ENCODE measurements at places on chromosomes 12 and 14.

GRCh38 chr12:131795064-131795463 is 33.1 kb upstream of the MMP17 start:
- no peak for DNase-seq

DNA sequence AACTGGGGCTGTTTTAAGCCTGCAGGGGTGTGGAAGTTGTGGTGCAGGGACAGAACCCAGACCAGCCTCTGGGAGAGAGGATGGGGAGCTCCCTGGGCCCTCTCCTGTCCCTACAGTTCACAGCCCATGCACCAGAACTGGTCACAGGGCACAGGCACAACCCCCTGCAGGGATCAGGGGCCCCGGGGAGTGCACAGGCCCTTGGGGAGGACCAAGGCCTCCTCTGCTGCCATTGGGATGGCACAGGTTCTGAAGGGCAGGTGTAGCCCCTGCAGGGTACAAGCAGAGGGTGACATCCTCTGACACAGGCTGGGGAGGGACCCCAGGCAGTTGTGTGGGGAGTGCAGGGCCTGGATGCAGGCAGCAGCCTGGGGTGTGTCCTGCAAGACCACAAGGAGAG is 66.4 kb upstream of the SFSWAP start:
- no peak for DNase-seq

- no peak for DNase-seq
Measured at GRCh38 chr14:100060760-100061159, 4.5 kb upstream of the EVL start.

- DNase-seq: no peak
Measured at GRCh38 chr12:119781804-119782203, 95.3 kb downstream of the CIT start.

GRCh38 chr14:95518045-95518751 is 1.7 kb upstream of the SYNE3 start:
- DNase-seq: no peak

DNA sequence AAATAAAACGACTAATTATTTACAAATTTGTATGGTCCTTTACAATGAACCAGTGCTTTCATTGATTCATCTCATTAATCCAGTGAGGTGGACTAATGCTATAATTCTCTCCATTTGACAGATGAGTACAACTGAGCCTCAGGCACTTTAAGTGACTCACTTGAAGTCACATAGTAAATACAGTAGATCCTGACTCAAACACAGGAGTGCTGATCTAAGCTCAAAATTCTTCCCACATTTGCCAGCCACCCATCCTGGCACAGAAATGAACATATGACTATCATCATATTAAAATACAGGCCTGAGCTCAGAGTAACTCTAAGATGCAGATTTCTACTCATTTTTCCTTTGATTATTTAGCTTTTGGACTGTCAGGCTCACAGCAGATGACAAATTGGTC is 30.6 kb downstream of the SLC16A7 start:
- DNase-seq: no peak

DNA sequence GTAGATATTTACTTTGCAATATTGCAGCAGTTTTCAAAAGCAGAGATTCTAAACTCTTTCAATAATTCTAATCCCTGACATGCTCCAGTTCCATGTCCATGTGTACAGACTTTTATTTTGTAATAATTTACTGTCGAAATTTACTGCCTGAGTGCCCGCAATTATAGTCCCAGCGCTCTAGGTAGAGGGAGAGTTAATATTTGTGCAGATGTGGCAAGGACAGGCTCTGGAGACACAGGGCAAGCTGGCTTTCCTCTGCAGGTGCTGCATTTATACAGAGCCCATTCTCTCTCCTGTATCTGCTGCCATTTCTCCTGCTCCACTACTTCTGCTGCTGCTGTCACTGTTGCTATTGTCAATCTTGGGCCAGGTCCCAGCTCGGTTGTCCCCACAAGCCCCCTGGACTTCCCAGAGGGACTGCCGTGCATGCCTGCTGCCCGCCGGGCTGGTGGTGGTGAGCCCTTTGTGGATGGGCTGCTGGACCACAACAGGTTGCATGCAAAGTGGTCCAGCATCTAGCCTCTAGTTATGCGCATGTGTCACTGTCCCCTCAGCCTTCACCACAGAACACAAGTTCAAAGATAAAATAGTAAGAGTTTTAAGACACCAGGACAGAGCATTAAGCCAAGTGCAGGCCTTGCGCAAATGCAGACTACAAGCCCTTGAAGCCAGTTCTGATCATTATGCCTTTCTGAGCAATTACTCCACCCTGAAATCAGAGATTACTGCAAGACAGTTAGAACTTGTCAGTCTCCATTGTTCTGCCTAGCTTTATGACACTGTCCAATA is 40.8 kb upstream of the CSRP2 start:
- DNase-seq: no peak

DNA sequence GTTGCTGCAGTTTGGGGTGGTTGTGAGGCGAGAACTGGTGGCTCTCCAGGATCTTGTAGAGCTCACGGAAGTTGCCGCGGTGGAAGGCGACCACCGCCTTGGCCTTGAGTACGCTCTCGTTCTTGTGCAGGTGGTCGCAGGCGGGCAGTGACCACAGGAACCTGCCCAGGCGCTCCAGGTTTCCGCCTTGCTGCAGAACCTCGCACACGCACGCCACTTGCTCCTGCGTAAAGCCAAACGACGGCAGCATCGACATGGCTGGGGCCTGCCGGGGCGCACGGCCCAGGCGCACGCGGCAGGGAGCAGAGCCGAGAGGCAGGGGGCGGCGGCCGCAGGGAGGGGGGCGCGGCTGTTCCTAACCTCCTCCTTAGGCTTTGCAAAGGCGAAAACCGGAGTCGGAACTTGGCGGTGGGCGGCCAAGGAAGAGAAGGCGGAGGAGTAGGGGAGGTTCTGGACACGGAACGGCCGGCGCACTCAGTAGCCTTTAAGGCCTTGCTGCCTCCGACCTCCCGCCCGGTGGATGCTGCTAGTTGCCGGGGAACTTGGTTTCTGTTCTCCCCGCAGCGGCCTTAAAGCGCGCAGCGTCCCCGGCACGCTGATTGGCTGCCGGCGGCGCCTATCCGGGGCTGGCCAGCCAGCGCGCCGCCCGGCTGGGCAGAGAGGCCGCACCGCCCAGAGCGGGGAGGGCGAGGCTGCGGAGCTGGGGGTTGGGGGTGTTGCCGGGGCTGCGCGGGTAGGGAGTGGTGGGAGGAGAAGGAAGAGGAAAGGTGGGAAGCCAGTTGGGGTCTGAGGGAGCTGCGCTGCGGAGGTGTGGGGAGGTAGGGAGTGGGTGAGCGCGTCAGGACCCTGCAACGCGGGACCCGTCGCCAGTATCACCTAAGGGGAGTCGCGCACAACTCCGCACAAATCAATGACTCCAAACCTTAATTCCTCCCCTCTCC is at the start of gene SIX1:
Gene SIX1 (minus strand): TSS at position 544 of the 941 bp plus-strand sequence. CDS start 288 bp downstream, at position 256.
- DNase-seq: no peak

GRCh38 chr14:99794151-99794780 is 1.1 kb downstream of the EML1 start:
- DNase-seq: no peak

DNA sequence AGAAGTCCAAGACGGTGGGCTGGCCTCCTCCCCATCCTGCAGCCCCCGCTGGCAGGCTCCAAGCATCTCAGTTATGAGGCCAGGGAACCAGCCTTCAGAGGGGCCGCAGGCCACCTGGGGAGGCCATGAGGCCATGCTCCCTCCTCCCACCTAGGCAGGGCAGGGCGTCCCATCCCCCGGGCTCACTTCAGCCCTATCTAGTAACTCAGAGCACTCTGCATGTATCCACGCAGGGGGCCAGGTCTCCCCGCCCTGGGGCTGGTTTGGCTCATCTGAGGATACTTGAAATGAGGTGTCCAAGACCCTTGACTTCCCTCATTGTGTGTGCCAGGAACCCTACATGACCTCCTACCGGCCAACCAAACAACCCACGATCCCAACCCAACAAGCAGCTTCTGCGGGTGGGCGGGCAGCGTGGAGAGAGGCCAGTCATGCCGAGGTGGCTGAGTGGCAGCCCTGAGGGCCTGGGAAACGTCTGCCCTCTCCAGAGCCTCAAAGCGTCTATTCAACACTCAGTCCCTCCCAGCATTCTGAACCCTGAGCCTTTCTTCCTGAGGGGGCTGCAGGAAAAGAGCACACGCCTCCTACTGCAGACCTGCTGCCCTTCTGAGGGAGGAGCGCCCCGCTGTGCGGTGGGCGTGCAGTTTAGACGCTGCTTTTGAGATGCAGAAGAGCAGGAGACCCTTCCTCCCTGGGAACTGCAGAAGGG is 16.8 kb downstream of the ISCA2 start:
- no peak for DNase-seq

GRCh38 chr12:1618489-1618888 is 10.5 kb upstream of the WNT5B start:
- DNase-seq: no peak

- no peak for DNase-seq
Measured at GRCh38 chr14:43418324-43418723, 1088.8 kb downstream of the FSCB start.

DNA sequence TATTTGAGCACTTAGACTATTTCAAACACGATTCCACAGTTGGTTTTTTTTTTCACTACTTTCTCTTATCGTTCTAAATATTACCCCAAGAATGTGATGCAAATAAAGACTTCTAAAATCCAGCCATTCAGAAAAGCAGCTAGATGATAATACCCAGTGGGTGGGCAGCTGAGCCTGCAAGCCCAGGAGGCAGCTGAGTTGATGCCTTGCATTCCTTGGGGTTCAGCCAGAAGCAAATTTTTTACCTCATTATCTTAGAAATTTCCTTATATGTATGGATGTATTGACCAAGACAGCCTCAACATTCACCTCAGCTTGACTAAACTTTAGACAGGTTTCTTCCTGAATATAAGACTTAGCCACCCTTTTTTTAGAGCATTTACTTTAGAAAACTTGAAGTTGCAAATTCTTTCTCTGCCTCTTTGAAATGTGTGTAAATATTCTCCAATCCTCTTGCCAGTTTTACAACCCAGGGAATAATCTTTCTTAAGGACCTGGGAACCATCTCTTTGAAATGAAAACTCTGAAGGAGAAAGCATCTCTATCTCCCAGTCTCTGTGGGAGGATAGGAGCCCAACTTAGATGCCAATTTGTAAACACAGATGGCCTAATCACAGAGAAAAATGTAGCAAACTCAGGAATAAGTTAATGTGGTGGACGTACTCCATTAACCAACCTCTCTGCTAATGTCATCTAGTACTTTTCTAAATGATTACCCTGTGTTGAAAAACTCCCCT is 52.2 kb upstream of the ANP32D start:
- no peak for DNase-seq

GRCh38 chr12:132921685-132922084 is 34.3 kb upstream of the CHFR start:
- DNase-seq: no peak

DNA sequence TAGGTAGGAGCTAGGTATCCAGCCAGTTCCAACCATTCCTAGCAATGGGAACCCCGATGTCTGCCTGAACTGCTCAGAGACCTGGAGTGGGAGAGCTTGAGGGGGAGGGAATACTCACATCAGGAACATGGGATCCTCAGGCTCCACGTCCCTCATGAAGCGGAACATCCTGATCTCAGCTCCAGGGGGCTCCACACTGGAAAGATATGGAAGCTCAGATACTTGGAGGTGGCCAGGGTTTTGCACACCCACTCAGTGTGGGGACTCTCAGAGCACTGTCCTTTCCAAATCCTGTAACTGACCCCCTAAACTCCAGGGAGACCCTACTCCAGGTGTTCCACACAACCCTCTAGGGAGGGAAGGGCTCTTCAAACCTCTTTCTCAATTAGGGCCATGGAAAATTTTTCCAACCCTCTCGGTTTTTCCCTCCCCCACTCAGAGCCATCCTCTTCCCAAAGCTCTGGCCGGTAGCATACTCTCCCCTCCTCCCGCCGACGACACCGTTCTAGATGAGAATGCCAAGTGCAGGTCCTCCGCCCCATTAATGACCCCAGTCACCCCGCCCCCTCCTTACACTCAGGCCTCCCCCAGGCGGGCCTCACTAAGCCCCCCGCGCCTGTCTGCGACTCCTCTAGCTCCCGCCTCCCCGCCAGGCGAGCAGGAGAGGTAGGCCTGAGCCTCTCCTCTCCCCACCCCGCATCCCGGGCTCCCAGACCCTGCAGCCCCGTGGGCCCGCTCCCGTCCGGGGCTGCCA is 597 bp downstream of the MLF2 start:
- DNase-seq: no peak

DNA sequence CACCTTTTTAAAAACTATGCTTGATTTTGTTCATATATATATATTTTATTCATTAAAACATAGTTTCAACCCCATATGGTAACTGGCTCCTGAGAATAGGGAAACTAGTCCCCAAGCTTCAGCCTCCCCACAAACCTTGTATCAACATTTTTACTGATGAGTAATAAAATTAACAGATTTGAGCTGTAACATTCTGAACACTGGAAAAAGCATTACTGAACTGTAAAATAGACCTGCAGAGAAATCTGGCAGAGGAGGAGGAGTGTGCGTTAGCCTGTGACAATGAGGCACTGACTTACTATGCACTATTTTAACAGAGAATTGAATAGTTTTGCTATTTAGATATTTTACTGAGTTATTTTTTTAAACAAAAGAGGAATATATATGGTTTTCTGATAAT is 43.1 kb downstream of the FRS2 start:
- no peak for DNase-seq

GRCh38 chr12:106233011-106233410 is 14.8 kb downstream of the CKAP4 start:
- no peak for DNase-seq

GRCh38 chr14:92480856-92481255 is 32.7 kb upstream of the RIN3 start:
- DNase-seq: no peak

DNA sequence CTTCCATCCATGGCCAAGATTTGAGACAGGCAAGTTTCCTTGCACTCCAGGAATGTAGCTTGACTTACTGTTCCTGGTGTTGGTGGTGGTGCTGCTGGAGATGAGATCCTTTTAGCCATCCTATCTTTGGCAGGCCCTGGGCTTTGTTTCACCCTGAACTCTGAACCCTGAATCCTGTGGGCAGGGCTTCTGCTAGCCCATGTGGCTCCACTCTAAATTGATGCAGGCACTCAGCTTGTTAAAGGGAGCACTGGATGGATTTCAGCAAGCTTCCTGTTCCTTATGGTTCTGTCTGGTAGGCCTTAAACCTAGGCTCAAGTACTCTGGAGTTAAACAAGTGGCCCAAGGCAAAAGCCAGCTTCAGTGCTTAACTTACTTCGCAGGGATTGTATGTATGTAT is 138.2 kb downstream of the RGS6 start:
- DNase-seq: no peak

DNA sequence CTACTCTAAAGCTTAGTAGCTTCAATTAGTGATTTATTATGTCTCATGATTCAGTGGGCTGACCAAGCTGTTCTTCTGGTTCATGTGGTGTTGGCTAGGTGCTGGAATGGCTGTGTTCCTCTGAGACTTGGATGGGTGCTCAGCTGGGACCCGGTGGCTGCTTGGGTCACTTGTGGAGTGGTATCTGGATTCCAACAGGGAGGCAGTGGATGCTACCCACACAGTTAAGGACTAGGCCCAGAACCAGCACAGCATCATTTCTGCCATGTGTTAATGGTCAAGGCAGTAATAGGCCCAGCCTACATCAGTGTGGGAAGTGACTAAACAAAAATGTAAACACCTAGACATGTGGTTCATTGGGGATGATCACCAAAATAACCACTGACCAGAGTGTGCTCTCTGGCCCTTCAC is 72.2 kb downstream of the FGD4 start:
- no peak for DNase-seq

Data from NK-92 treated with Interleukin-12 subunit alpha and Interleukin-12 subunit beta, amount 100 ng/mL, for 24 hours (cell line).